ENCODE measurements at places on chromosomes 13 and 19.

DNA sequence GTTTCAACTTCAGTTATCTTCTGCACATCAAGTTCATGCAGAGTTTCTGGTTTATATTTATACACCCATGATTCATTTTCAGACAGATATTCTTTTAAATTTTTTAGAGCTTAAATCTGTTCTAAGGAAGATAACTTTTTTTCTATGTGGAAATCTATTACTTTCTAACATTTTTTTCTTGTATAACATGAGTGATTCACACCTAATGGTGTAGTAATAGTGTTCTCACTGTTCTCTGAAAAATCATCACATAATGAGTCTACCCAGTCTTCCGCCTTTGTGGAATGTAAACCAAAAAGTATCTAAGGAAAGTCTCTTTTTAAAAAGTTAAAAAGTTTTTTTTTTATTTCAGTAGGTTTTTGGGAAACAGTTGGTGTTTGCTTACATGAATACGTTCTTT lies 70.8 kb downstream of the FNDC3A start:
- DNase-seq, result no peak

DNA sequence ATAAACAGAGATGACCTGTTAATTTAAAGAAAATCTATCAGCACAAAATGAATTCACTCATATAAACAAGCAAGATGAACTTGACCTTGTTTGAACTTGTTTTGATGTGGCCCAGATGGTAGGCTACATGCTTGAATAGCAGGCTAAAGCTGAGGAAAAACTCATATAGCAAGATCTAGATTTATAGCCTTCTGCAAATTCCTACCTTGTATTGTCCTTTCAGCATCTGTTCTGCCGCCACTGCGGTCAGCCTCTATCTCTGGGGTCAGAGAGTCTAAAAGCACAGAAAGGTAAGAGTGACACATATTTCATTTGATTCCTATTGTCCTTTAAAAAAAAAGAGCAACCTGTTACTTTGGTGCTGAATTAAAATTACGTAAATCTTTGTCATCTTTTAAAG lies 392.1 kb downstream of the DACH1 start:
- DNase-seq, result no peak

DNA sequence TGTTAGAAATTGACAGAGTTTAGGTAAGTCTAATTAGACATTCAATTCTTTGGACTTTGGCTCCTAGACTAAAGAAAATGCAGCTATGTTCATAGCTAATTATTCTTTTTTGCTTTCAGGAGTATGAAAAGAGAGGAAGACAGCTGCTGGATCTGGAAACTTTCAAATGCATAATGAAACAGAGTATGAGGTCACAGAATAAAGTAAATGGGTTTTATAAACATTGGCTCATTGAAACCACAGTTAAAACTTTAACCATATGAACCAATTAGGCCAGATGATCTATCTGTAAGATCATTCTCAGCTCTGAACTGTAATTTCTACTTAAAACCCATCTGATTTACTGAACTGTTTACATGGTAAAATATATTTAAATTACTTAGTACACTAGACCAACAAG lies 82.7 kb downstream of the TEX26 start:
- no peak for DNase-seq

- DNase-seq, result no peak
Measured at GRCh38 chr13:49459580-49459979, 15.5 kb downstream of the SETDB2 start.
